Lower lobe of right lung (tissue), 2 donors: ENCODE measurements at places on chromosomes 13 and 19.
A peak's percentile ranks its signal among the peaks of the same experiment; 100 is the strongest.

DNA sequence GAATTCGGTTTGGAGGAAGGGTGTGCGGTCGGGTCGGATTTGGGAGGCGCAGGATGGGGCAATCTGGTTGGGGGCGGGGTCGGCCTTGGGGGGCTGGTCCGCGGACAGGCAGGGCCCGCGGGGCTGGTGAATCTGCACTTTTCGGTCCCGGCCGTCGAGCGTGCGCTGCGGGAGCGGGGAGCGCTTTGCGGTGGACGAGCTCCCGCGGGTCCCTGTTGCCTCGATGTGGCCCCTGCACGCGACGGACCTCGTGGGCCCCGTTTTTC, 11.9 kb downstream of the PEAK3 start:
- peak; percentile 77 for DNase-seq

- no peak for DNase-seq
Observed at GRCh38 chr13:21639561-21639960, 31.3 kb upstream of the FGF9 start.

DNA sequence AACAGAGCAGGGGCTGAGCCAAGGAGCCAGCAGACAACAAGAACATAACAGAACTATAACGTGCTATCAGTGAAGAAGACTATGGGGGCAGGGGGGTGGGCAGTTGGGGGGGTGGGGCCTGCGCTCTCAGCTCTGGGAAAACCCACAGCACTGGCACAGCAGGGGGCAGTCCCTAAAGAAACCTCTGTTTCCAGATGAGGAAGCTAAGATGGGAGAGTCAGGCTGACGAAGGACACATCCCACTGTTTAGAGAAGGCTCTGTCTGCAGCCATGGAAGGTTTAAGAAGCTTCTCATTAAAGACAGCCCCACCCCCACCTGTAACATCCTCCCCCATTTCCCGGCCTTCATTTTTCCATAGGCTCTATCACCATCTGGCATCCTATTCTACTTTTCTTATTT, 7.1 kb upstream of the DOCK9 start:
- DNase-seq = no peak

DNA sequence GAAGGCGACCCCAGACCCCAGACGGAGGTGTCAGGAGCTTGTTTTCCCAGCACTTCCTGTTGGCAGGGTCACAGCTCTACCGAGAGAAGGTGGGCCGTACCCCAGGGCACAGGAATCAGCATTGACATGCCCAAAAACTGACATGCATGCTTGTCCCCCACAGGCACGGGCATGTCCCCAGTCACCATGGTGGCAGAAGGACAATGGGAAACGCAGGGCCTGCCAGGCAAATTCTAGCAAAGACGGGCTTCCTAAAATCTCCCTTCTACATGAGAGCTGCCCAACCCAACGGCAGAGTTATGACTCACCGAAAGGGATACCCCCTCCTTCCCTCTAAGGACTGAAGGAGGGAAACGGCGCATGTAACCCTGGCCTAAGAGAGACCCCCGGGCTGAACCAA, 18.5 kb downstream of the TSHZ3 start:
- no peak for DNase-seq

DNA sequence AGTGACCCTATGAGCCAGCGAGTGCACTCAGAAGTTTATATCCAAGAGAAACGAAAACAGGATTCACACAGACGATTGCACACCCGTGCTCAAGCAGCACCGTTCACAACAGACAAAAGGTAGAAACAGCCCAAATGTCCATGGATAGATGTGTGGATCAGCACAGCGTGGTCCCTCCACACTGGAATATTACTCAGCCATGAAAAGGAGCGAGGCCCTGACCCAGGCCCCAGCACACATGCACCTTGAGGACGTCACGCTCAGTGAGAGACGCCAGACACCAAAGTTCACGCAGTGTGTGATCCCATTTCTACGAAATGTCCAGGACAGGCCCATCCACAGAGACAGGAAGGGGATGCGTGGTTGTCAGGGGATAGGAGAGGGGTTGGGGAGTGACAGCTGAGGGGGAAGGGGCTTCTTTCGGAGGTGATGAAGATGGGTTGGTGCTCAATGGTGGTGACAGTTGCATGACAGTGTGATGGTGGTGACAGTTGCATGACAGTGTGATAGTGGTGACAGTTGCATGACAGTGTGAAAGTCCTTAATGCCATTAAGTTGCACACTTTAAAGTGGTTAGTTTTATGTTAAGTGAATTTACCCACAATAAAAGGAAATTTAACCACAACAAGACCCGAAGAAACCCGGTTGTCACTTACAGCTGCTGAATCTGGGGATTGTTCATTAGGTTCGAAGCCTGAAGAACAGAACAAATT, 18.9 kb upstream of the SLC39A3 start:
- no peak for DNase-seq

GRCh38 chr13:107900775-107901174, 314.6 kb downstream of the LIG4 start:
- no peak for DNase-seq

GRCh38 chr19:46726971-46727501, 10.1 kb upstream of the PRKD2 start:
- DNase-seq = no peak

DNA sequence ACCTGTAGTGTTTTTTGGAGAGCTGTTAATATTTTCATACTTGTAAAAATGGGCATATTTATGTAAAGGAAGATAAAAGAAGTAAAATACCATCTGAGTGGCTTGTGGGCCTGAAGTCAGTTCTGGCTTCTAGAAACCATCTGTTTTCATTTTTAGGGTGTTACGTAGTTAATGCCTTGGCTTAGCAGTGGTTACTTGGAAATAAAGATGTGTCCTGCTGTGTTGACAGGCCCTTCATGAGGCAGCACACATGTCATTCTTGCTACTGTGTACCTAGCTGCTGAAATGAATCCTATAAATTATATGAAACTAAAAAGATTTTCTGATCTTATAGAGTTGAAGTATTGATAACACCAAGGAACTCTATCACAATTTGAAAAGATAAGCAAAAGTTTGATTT, 16.0 kb downstream of the ILF3 start:
- no peak for DNase-seq

- DNase-seq = no peak
Observed at GRCh38 chr19:34193439-34193838, 21.1 kb downstream of the LSM14A start.

DNA sequence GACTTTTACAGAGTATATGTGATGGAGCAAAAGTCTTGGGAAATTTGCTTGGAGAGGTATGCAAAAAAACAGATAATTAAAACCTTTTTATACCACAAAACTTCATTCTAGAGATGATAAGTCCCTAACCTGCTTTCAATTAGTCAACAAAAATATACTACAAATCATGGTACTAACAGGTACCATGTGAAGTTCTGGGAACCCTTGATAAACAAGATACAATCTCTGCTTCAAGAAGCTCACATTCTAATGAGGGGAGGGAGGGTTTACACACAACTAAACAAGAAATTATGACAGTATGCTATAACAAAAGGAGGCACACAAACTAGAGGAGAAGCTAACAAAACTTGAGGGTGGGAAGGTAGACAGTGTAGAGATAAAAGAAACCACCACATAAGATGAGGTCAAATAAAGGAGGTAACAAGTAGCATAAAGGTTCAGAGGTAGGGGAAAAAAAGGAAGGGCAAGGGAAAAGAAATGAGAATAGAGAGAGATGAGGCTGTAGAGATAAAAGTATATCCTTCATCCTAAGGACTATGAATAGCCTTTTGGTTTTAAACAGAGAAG, 91.4 kb downstream of the MYCBP2 start:
- DNase-seq = no peak

DNA sequence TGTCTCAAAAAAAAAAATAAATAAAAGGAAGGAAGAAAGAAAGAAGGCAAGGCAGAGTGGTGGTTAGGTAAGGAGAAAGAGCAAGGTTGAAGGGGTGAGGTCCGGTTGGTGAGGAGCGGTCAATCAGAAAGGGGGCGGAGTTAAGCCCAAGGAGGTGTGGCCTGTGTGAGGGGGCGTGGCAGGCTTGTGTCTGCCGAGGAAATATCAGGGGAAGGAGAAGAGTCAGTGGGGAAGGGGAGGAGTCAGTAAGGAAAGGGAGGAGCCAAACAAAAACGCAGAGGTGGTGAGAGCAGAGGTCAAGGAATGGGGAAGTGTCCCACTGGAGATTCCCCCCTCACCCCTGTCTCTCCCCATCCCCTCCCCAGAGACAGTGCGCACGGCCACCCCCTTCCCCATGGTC, 5.9 kb downstream of the CACNG7 start:
- DNase-seq = no peak

GRCh38 chr13:21282065-21282464, 105.6 kb downstream of the MRPL57 start:
- DNase-seq = no peak

- no peak for DNase-seq
Observed at GRCh38 chr19:35246466-35247092, 2.2 kb upstream of the LSR start.
